Right atrium auricular region (tissue), 2 donors: ENCODE measurements at places on chromosomes 5 and 9. TPM values are rescaled to one million over a fixed set of nuclear protein-coding genes. Genes with fewer than 3 reads are reported as not detected.

DNA sequence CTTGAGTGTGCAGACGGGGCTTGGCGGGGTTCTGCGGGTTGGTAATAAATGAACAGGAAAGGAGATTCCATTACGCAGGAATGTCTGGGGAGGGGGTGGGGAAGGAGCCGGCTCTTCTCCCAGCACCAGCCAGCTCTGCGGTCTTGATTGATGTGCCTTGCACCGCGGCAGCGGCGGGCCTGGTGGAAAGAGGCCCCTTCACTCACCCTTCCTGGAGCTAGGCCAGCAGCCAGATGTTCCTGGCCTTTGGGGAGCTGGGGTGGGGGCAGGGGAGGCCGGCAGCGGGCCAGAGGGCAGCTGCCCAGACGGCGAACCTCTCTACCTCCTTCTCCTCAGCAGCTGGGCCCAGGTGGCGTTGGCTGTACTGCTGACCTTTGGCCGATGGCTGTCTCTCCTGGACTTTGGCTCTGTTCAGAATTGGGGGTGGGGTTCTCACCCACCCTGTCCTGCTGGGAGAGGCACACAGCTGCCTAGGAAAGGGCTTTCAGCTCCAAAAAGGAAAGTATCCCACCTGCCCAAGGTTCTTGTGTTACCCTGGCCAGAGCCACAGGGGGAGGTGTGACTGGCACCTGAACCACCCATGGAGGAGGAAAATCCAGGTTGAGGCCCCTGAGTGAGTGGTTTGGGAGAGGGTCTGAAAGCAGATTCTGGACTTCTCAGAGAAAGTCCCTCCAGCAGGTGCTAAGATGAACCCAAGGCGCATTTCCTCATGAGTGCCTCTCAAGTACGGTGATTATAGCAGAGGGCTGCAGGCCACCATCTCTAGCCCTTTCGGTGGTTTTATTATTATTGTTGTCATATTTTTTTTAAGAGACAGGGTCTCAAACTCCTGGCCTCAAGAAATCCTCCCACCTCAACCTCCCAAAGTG is 58.0 kb upstream of the SYNPO start:
- DNase-seq = no peak
- peaks cover 9% of the 10 kb centered on the region for H3K4me1 ChIP-seq
- no peaks in the 10 kb centered on the region for H3K36me3 ChIP-seq
- H3K4me3 ChIP-seq = no peak overlapping the region
- H3K27ac ChIP-seq = no peak overlapping the region

- H3K27ac ChIP-seq = no peak overlapping the region
- no peak for DNase-seq
- no peaks in the 10 kb centered on the region for H3K27me3 ChIP-seq
- H3K36me3 ChIP-seq = no peaks in the 10 kb centered on the region
- no peak overlapping the region for H3K4me3 ChIP-seq
- no peaks in the 10 kb centered on the region for H3K4me1 ChIP-seq
Measured at GRCh38 chr5:80389580-80389979, 18.3 kb upstream of the ZFYVE16 start.

GRCh38 chr9:121991307-121991661 is 101.8 kb downstream of the TTLL11 start:
- H3K27me3 ChIP-seq = no peaks in the 10 kb centered on the region
- no peak overlapping the region for H3K27ac ChIP-seq
- DNase-seq = no peak
- no peaks in the 10 kb centered on the region for H3K4me1 ChIP-seq

DNA sequence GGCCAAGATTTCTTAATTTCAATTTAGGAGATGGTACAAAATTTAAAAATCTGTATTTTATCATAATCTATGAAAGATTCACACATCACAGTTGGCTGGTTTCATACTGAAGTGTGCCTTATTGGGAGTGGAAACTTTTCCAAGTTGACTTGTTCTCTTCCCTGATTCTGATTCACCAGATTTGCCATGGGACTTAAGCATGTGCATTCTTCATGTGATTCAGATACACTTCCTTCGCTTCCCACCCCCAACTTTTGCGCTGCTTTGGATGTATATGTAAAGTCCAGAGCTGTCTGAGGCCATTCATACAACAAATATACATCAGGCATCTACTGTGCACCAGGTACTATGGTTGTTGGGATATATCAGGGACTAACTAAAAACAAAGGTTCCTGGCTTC is 34.4 kb downstream of the CPEB4 start:
- peaks cover 4% of the 10 kb centered on the region for H3K36me3 ChIP-seq
- peaks cover 91% of the 10 kb centered on the region for H3K4me1 ChIP-seq
- H3K27me3 ChIP-seq = no peaks in the 10 kb centered on the region
- no peak overlapping the region for H3K4me3 ChIP-seq
- peak overlapping the region; percentile 81 for H3K27ac ChIP-seq
- DNase-seq = no peak

- H3K4me3 ChIP-seq = no peak overlapping the region
- peak overlapping the region; percentile 75 for H3K27ac ChIP-seq
- peak; percentile 94 for DNase-seq
- no peaks in the 10 kb centered on the region for H3K27me3 ChIP-seq
- peaks cover 3% of the 10 kb centered on the region for H3K4me1 ChIP-seq
Measured at GRCh38 chr9:108142504-108143201, 653.1 kb upstream of the KLF4 start.

DNA sequence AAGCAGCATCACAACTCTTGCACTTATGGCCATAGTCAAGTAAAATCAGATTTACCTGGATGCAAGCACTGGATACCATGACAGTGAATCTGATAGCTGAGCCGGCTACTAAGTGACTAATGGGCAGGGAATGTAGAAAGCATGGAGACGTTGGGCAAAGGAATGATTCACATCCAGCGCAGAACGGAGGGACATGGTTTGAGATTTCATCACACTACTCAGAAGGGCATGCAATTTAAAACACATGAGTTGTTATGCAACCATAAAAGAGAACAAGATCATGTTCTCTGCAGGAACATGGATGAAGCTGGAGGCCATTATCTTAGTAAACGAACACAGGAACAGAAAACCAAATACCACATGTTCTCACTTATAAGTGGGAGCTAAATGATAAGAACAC is 169.1 kb upstream of the PIK3R1 start:
- no peaks in the 10 kb centered on the region for H3K27me3 ChIP-seq

DNA sequence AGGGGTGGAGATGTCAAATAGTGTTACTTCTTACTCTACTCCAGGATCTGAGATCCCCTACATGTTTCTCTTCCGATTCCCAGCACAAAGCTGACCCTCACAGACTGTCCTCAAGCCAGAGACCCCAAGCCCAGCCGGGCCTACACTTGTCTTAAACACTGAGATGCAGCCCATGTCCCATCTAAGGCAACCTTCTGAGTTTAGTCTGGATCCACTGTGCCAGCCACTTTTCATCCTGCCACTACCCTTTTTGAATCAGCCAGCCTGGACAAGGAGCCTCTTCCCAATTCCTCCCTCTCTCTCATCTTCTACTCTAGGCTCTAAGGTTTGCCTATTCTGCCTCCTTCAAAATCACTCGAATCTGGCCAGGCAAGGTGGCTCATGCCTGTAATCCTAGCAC is 6.2 kb upstream of the MYORG start:
- H3K27ac ChIP-seq = no peak overlapping the region
- H3K36me3 ChIP-seq = no peaks in the 10 kb centered on the region
- DNase-seq = peak; percentile 40
- H3K4me3 ChIP-seq = no peak overlapping the region
- H3K27me3 ChIP-seq = no peaks in the 10 kb centered on the region

DNA sequence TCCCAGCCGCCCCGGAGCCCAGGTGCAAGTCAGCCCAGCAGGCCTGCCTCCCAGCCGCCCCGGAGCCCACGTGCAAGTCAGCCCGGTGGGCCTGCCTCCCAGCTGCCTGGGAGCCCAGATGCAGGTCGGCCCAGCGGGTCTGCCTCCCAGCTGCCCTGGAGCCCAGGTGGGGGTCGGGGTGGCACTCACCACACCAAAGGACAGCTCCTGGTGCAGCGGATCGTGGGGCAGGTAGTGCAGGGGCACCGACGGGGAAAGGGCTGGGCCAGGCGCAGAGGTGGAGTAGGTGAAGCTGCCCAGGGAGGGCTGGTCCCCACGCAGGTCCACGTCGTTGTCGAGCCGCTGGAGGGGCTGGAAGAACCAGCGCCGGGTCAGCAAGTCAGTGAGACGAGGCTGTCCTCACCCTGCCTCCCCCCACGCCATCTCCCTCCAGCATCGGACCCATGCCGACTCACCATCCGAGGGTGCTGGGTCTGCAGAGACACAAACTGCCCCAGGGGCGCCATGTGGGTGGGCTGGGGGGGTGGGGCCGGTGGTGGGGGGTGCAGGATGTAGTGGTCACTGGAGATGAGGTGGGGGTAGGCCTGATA is 6.7 kb downstream of the RNF44 start:
- peaks cover 53% of the 10 kb centered on the region for H3K36me3 ChIP-seq
- no peak overlapping the region for H3K4me3 ChIP-seq
- peaks cover 57% of the 10 kb centered on the region for H3K4me1 ChIP-seq
- no peaks in the 10 kb centered on the region for H3K27me3 ChIP-seq
- peak overlapping the region; percentile 49 for H3K27ac ChIP-seq

- H3K27ac ChIP-seq = peak overlapping the region; percentile 95
- no peaks in the 10 kb centered on the region for H3K27me3 ChIP-seq
- peak overlapping the region; percentile 98 for H3K4me3 ChIP-seq
- no peak for DNase-seq
Measured at GRCh38 chr9:130042406-130042884, 544 bp downstream of the FNBP1 start.

DNA sequence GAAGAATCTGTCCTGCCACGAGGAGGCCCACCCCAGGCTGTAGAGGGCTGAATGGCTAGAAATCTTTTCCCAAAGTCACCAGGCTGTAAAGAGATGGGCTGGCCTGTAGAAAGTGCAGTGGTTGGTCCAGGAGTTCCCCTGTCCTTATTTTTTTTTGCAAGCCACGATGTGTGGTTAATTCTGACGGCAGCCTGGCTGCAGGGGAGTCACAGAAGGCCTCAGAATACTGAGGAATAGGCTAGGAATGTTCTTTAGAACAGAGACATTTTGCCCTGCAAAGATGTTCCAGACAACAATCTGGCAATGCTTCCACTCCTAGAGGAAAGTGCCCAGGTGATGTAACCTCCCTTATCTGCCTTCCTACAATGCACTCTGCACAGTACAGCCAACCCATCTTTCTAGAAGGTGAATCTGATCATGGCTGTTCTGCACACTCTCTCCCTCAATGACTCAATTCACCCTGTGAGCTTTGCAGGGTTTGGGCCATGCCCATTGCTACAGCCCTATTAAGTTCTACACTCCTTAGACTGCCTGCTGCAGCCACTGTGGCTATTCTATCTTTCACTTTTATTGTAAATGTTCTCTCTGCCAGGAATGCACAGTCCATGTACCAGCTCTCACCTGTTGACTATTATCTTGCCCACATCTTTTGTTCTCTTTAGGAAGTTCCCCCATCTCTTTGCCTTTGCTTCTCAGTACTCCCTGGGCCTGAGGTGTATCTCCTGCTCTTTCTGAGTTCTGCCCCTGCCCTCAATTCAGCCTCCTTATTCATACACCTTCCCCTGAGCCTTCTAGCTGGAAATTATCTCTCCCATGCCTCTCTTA is 377.8 kb upstream of the CLINT1 start:
- no peak overlapping the region for H3K4me3 ChIP-seq
- H3K4me1 ChIP-seq = no peaks in the 10 kb centered on the region
- no peaks in the 10 kb centered on the region for H3K27me3 ChIP-seq
- no peak overlapping the region for H3K27ac ChIP-seq
- no peak for DNase-seq

DNA sequence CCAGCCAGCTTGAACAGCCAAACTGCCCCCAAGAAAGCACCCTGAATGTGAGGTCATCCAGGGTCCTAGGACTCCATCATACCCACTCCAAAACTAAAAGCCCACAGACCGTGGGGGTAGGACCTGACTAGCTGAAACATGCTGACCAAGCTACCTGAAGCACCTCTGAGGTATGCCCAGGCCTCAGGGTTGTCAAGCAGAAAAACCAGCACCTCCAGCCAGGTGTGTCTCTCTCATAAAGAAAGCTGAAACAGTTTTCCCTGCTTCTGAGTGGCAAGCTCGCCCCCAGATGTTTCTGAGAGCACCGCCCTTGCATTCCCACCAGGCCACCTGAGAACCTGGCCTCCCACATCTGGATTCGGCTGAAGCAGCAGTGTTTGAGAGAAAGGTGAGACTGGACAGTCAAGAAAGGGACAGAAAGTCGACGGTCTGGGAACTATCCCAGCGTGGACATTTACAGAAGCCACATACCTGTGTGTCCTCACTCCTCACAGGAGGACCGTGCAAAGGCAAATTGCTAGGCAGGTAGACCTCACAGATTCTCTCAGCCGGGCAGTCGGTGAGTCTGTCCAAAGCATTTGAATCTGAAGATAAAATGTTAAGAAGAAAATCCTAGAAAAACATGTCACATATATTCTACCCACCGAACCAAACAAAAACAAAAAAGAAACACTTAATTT is 155.6 kb upstream of the RASEF start:
- H3K4me1 ChIP-seq = no peaks in the 10 kb centered on the region
- no peak overlapping the region for H3K27ac ChIP-seq
- H3K36me3 ChIP-seq = no peaks in the 10 kb centered on the region
- peak overlapping the region; percentile 60 for H3K4me3 ChIP-seq
- no peak for DNase-seq
- H3K27me3 ChIP-seq = no peaks in the 10 kb centered on the region

DNA sequence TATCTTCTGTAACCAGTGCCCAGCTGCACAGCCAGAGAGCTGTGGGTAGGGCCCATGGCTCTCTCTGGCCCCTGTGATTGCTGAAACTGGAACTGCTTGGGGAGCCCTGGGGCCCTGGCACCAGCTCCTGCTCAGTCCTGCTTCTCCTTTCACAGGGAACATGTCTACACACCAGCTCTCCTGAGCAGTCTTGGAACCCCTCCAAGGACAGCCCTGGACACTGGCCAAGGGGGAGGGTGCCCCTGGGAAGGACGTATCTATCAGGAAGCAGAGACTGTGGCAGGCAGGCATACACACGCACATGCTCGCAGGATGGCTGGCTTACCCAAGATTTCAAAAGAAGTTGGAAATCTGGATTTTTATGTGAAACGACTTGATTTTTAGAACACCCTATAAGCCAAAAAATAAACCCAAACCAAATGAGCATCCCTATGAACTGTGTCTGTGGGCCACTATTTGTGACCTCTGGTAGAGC is 8.8 kb upstream of the TRAF1 start:
- no peaks in the 10 kb centered on the region for H3K27me3 ChIP-seq
- no peaks in the 10 kb centered on the region for H3K36me3 ChIP-seq
- peak overlapping the region; percentile 80 for H3K27ac ChIP-seq

GRCh38 chr9:4657426-4658159 is 4.5 kb upstream of the PLPP6 start:
- H3K27me3 ChIP-seq = no peaks in the 10 kb centered on the region
- no peak overlapping the region for H3K27ac ChIP-seq
- H3K4me3 ChIP-seq = no peak overlapping the region

SEMA4D gene
- total RNA-seq = 22.1 TPM

MARCOL gene
- total RNA-seq = not detected

SGCD gene
- 85.1 TPM for total RNA-seq

AHRR gene
- 0.30 TPM for total RNA-seq

BHMT2 gene
- total RNA-seq = 8.1 TPM

HACD4 gene
- 1.7 TPM for total RNA-seq

IRGM gene
- total RNA-seq = not detected
